Activated naive CD4-positive, alpha-beta T cell (primary cell): ENCODE measurements at places on chromosomes 2 and 18.

DNA sequence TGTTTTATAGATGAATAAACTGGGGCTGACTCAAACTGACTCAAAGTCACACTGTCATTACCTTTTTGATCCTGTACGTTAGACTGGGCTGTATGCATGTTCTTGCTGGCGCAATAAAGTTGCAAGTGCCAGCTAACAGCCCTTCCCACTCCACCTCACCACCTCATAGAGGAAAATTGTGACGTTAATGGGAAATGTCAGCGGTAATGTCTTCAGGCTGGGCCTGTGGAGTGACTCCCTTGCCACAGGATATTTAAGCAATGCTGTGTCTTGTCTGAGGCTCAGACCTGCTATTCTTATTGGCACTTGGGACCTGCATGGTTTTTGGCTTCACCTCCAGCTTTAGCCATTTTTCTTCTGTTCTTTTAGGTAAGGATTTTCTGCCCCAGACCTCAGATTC lies 25.2 kb upstream of the CASP10 start:
- no peak for DNase-seq

GRCh38 chr2:20606198-20606597 lies 44.7 kb downstream of the HS1BP3 start:
- no peak for DNase-seq

- no peak for DNase-seq
Observed at GRCh38 chr18:31044926-31045325, 2.4 kb upstream of the DSC3 start.

DNA sequence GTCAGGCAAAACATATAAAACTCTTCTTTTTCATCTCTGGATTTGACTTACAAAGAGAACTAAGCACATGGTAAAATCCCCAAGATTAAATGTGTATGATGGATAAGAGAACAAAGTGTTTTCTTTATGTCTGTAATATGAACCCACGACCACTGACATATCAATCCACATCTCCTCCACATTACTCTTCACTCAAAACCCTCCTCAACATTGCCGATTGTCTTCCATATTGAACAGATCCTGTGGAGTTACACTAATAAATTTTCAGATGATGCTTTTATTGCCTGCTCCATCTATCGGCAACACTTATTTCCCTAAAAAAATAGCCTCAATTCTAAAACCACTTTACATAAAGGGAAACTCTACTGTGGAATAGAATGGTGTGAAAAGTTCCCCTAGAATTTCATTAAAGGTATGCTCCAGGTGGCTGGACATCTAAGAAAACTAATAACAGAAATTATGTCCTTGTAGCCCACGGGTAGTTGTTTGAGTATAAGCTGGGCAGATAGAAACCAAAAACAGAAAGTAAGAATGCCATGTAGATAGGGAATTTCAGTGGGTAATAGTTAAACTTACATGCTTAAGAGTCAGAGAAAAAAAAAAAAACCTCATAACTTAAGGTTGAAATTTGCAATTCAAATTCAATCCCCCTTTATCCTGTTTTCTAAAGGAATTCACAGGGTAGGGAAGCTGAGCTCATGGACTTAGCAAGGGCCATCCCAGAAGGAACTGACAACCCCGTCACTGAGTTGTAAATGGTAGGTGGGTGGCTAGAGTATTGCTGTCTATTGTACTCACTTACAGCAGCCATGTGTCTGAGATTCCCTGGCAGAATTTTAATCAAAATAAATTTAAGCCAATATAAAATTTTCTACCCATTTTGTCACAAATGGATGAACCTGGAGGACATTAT lies 305.4 kb upstream of the LYPD1 start:
- no peak for DNase-seq

GRCh38 chr18:67951137-67951536 lies 434.6 kb upstream of the DSEL start:
- no peak for DNase-seq

DNA sequence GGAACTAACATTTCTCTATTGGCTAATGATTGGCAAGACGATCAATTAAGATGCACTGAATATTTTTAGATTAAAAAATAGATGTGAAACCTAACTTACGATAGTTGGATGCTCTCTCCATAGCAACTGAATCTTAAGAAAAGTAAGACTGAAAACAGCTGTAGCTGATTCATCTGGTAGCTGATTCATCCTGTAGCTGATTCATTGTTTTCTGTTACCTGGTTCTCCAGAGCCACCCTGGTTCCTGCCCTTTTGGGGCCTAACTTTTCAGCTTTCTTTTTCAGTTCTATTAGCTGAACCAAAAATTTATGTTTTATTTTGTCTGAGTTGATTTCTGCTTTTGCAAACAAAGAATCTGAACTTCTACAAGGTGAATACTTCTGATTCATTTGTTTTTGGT lies 22.7 kb upstream of the SPR start:
- DNase-seq = no peak

GRCh38 chr2:134370655-134371445 lies 117.0 kb downstream of the MGAT5 start:
- DNase-seq = no peak

DNA sequence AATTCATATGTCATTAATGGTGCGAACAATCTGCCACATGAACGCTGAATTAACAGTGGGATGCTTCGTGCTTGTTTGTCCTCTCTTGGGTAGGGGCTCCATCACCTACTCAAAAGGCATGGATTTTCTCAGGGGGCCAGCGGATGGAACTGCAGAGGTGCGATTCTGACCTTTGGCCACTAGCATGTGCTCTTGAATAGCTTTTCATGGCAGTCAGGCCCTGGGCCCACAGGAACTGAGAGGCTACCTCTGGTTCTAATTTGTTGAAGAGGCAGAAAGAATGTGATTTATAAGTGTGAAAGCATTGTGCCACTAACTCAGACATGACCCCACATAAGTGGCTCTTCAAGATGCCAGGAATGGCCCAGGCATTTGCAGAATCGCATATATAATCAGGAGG lies 283.2 kb downstream of the INSIG2 start:
- no peak for DNase-seq

- DNase-seq = no peak
Observed at GRCh38 chr2:187554011-187554703, at the start of gene TFPI. TFPI (minus strand) TSS chr2:187554435; CDS start chr2:187503768, 50,667 bp downstream.

GRCh38 chr2:32274289-32274688 lies 3.4 kb upstream of the YIPF4 start:
- no peak for DNase-seq

DNA sequence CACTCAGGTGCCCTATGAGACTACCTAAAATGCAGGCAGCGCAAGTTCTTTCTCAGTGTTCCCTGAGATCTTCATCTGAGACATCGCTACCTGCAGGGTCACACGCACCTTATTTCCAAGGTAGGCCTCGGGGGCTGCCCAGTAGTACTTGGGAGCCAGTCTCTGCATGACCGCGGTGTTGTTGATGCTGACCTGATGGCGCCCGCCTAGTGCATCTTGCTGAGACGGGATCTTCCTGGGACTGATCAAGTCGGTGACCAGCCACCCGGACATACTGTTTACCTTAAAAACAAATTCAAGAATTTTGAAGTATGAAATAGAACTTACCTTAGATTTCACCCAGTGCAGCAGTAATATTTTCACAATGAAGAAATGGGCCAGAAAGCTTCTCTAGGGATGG lies 80.1 kb downstream of the LAMA1 start:
- no peak for DNase-seq

GRCh38 chr2:230774348-230774951 lies 61.8 kb downstream of the CAB39 start:
- no peak for DNase-seq

- no peak for DNase-seq
Observed at GRCh38 chr2:30179536-30179935, 32.7 kb downstream of the YPEL5 start.

GRCh38 chr2:218895326-218895725 lies 14.7 kb downstream of the WNT10A start:
- no peak for DNase-seq

DNA sequence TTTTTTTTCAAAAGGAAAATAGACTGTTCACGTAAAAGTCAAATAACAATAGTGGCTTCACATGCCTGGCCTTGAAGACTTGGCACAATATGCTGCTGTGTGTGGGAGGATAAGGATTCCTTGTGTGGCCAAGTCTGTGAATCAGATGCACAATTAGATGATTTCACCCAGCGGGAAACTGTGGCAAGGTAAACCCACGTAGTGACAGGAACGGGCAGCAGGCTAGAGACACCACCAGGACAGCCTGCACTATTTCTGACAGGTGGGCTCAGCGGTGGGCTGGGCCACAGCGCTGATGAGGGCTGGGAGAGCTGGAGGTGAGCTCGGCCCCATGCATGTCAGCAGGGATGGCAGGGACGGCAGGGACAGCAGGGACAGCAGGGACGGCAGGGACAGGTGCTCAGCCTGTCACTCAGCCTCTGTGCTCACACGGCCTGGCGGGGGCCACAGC lies 21.6 kb downstream of the SNORC start:
- DNase-seq = no peak

GRCh38 chr2:35246702-35247101 lies 1108.9 kb upstream of the CRIM1 start:
- no peak for DNase-seq

- no peak for DNase-seq
Observed at GRCh38 chr18:27007880-27008279, 142.4 kb upstream of the AQP4 start.

GRCh38 chr2:9401059-9401547 lies 22.2 kb downstream of the ITGB1BP1 start:
- no peak for DNase-seq

DNA sequence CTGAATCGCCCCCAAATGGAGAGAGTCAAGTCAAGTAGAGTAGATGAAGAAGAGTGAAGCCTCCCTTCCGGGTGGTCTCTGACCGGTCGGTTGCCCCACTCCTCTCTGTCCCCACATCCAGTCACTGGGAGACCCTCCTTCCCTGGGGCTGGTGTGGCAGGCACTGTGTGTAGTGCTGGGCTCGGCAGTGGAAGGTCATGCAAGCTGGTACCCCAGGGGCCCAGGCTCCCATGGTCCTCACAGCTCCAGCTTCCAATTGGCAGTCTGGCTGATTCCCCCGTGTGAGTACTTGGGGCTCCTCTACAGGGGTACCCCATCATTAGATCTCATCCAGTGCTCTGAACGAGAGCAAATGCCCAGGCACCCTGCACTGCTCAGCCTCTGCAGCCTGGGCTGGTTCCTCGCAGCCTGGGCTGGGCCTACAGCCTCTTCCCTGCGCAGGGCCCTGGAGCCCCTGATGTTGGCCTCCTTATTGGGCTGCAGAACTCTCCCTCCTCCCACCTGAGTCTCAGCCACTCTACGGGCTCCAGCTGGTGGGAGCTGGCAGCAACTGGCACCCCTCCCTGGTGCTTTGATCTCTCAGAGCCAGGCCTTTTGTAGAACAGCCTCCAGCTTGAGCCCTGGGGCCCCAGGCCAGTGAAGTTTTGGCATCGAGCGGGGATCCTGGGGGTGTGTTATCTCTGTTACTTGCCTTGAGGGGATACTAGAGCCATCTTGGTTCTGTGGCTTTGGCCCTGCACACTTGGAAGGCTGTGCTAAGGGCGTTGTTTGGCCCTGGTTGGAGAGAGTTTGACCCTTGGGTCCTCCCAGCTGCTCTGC lies 187.8 kb upstream of the HDAC4 start:
- DNase-seq = no peak

DNA sequence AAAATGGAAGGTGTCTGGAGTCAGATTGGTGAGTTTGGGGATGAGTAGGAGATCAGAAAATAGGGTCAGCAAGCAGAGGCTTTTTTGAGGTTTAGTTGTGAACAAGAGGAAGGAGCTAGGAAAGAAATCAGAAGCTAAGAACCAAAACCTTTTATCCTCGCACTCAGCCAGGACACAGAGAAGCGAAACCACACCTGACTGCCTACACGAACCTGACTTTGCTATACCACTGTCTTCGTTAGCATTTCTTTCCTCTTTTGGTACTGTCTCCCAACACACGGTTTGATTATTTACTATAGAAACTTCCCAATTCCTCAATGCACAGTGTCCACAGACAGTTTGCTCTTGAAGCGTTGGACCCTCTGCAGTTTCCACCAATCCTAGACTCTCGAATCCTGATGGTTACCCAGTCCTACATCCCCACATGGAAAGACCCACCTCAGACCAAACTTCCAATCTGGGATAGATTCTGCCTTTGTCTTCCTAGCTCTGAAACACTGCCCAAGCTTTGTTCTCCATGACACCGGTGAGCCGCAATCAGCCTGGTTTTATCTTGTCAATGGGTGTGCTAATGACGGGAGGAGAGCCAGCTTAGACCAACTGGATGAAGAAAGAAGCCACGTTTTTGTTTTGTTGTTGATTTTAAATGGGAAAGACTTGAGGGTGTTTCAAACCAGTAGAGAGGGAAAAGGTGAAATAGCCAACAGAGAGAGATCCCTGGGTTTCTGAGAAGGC lies 137.4 kb downstream of the CABLES1 start:
- DNase-seq = no peak

DNA sequence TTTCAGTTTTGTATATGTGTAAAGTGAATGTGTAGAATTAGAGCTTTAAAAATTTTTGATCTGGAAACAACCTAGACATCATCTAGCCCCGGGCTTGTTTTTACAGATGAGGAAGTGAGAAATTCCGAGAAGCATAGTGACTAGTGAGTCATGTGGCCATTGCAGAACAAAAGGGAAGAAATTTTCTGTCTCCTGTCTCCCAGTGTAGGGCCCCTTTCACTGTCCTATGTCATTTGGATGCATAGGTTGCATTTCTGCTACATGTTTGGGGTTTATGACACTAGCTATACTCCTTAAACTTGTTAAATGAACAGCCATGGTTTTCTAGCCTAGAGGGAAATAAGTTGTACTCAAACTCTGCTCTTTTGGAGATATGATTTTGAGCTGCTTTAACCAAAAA lies 84.6 kb downstream of the PLCL1 start:
- no peak for DNase-seq

DNA sequence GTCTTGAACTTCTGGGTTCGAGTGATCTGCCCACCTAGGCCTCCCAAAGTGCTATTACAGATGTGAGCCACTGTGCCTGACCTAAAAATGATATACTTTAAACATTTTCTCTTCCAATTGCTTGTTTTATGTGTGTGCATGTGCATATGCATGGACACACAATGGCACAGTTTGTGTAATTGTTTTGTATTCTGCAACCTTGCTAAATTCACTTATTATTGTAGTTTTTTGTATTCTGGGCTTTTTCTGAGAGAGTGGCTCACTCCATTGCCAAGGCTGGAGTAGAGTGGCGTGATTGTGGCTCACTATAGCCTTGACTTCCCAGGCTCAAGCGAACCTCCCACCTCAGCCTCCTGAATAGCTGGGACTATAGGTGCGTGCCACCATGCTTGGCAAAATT lies 8.1 kb downstream of the HAT1 start:
- DNase-seq = no peak

- DNase-seq = no peak
Observed at GRCh38 chr2:128095201-128095600, 4.2 kb downstream of the UGGT1 start.

GRCh38 chr2:112343827-112344585 lies 68.6 kb downstream of the ZC3H6 start:
- DNase-seq = no peak

- no peak for DNase-seq
Observed at GRCh38 chr2:173652767-173653431, 298.2 kb downstream of the CDCA7 start.

GRCh38 chr18:74252039-74252395 lies 39.7 kb downstream of the CYB5A start:
- DNase-seq = no peak

- DNase-seq = no peak
Observed at GRCh38 chr2:169895294-169895985, 68.2 kb downstream of the UBR3 start.
